Esophagus muscularis mucosa (tissue), 4 donors: ENCODE measurements at places on chromosomes 3 and 15. TPM values are rescaled to one million over a fixed set of nuclear protein-coding genes. Genes with fewer than 3 reads are reported as not detected.

Gene SHC4
- total RNA-seq: 2.2 TPM

Gene WDR76
- 5.1 TPM for total RNA-seq

Gene PLSCR5
- total RNA-seq: not detected

Gene DGKG
- total RNA-seq: 93.8 TPM

DNA sequence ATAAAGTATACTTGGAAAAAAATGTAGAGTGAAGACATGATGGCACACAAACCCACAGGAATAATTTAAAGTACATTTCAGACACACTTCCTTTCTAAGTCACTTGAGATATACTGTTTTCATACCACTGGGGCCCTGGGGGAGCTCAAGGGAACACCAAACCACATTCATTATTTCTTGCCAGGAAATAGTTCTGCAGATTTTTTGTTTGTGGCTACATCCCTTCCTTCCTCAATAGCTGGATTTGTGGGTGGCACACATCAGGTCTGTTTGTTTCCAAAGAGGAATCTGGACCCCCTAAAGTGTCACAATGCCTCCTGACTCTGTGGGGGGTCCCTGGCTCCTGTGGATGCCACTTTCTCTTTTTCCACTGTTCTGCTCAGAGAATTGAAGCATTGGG is 153.5 kb upstream of the COL8A1 start:
- no peaks in the 10 kb centered on the region for H3K36me3 ChIP-seq
- H3K27me3 ChIP-seq: no peaks in the 10 kb centered on the region
- H3K4me3 ChIP-seq: no peak overlapping the region
- DNase-seq: no peak

Gene ROPN1
- not detected for total RNA-seq
